ENCODE measurements at places on chromosomes 4 and X.

DNA sequence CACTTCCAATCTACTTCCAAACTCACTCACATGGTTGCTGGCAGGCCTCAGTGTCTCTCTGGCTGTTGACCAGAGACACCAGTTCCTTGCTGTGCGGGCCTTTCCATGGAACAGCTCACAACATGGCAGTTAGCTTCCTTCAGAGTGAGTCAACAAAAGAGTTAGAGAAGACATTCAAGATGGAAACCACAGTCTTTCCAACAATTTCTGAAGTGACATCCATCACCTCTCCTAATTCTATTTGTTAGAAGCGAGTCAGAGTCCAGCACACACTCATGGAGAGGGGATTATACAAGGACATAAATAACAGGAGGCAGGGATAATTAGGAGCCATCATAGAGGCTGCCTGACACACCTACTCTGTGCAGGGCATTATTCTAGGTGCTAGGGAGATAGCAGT, 62.5 kb upstream of the TMEM164 start:
- DNase-seq, result no peak

GRCh38 chr4:122784261-122784660, 42.4 kb upstream of the FGF2 start:
- no peak for DNase-seq

GRCh38 chr4:150387981-150388380, 194.0 kb upstream of the MAB21L2 start:
- no peak for DNase-seq

DNA sequence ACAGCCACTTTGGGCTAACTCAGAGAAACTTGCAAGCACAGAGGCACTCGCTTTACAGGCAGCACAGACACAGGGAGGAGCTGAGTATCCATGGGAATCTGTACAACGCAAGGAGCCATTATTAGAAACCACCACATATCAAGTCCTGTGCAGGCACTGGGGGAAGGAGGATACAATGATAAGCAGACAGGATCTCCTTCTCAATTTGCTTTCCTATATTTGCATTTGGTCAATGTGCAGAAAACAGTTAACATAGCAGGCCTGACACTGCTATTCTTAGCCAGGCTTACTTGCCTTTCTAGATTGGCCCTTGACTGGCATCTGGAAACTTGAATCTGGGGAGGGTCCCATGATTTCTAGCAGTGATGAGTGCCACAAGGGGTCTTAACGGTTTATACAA, 65.8 kb downstream of the TEC start:
- DNase-seq, result no peak

Data from D721Med (cell line).